Mesothelial cell of epicardium (in vitro differentiated cells): ENCODE measurements at places on chromosomes 5 and 9.

DNA sequence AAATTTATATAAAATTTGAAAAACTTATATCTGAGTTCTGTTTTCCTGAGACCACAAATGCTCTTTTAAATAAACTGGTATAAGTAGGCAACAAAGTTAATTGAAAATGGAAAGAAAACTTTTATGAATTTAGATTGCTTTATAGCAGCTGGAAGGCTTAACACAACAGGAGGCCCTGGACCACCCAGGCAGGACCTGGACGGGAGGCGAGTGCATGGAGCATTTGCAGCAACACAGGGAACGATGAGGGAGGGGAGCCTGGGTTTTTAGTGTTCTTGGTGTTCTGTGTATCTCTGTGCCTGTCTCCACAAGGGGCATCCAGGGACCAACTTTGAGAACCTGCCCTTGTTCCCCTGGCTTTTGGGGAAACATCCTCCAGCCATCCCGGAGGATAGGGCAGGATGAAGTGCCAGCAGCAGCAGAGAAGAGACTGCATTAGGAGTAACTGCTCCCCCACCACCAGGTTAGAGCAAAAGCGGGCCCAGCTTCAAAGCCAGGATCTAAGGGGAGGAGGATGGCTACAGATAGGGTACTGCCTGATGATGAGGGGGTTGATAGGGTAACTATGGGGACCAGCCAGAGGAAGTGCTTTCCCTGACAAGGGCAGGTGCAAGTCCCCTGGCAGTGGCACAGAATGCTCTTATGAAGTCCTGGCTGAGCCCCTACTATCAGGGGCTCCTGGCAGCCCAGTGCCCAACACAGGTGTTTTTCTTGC lies 6.7 kb upstream of the SPATA31E1 start:
- no peak for DNase-seq

DNA sequence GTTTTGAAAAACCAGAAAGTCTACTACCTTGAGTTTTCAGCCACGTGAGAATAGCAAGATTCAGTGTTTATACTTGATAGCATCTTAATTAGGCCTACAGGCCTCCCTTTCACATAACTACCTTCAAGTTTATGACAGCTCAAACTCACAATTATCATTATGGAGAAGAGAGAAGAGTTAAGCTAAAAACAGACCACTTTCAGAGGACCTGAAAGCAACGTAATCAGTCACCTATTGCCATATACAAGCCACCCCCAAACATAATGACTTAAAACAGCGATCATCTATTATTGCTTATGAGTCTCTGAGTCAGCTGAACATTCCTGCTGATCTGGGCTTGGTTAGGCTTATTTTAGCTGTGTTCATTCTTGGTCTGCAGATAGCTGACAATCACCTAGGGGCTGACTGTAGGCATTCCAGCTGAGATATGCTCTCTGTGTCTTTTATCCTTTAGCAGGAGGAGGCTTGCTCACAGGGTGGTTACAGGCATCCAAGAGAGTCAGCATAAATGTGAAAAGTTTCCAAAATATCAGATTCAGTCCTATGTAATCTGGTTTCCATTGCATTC lies 130.9 kb downstream of the COX7C start:
- no peak for DNase-seq

DNA sequence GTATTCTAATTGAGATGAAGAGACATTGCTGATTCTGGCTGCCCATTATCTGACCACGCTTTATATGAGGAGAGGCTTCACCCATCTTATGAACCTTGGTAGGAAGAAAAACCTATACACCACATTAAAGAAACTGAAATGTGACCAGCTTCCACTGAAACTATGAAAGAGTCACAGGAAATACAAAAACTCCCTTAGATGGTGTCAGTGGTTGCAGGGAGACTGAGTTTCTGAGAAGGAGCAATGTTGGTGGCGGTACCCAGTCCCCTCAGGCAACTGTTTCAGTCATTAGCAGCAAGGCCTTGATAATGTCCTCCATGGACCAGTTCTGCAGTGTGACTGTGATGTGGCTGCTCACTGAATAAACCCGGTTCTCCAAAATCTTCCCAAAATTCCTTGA lies 110.5 kb upstream of the FTMT start:
- DNase-seq: no peak

GRCh38 chr5:14587150-14587549 lies 5.6 kb downstream of the OTULINL start:
- no peak for DNase-seq

GRCh38 chr5:169706071-169706470 lies 69.0 kb downstream of the DOCK2 start:
- DNase-seq: no peak

- no peak for DNase-seq
Observed at GRCh38 chr5:65009207-65009606, 240.5 kb downstream of the CWC27 start.

- no peak for DNase-seq
Observed at GRCh38 chr5:3339092-3339797, 256.4 kb upstream of the IRX1 start.

- no peak for DNase-seq
Observed at GRCh38 chr5:11128021-11128420, 367.0 kb upstream of the DAP start.

GRCh38 chr5:116068028-116068632 lies 16.7 kb upstream of the COMMD10 start:
- DNase-seq: no peak

DNA sequence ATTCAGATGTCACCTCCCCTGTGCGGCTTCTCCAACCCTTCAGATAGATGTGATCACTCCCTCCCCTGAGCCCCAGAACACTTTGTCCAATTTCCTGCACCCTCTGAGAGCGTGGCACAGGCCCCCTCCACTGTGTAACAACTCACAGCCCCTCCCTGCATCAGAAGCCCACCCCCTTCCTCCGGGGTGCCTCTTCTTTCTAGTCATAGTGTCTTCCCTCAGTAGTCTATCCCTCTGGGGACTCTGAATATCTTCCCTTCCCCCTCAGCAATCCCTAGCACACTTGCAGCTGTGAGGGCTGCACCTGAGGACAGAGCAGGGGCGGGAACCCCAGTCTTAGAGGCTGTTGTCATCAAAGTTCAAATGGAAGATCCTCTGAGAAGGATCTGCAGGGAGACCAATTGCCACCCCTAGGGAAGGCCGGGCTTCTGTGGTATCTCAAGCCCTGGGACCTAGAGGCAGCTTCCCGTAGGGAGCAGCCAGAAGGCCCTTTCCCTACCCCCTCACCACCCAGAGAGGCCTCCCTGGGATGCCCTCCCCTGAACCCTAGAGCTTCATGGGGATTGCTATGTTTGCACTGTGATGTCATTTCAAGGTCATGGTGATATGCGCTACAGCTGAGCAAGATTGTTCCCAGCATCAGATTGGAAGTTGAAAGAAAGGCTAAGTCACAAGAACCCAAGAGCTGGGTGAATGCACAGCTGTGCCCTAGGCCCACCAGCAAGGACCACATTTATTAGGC lies 70.7 kb downstream of the THBS4 start:
- DNase-seq: no peak

- DNase-seq: no peak
Observed at GRCh38 chr9:136890661-136891060, 4.3 kb downstream of the TRAF2 start.

- DNase-seq: no peak
Observed at GRCh38 chr5:140642718-140643117, 3.5 kb downstream of the TMCO6 start.
